PC-3 (cell line): ENCODE measurements at places on chromosomes 3 and 15. TPM values are rescaled to one million over a fixed set of nuclear protein-coding genes. Genes with fewer than 3 reads are reported as not detected.

DNA sequence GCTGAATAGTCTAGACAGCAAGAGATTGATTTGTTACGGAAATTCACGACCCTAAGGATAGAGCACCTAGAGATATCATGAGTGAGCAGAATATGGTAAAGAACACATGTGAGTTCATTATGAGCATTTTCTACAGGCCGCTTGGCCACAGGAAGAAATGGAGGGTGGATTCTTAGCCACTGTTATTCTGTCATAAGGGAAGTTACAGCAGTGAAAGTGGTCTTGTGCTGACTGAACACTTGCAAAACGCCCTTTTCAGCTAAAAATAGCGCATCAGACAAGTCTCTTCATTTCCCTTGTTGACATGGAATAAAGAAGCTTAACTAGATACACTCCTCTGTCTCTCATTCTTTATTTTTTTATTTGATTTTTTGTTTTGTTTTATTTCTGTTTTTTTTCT, 19.8 kb downstream of the DGKG start:
- DNase-seq: no peak

GRCh38 chr3:44885618-44886017, 11.2 kb downstream of the TGM4 start:
- peak; percentile 99 for DNase-seq

GRCh38 chr15:55700876-55701275, 42.1 kb downstream of the PRTG start:
- DNase-seq: no peak

DNA sequence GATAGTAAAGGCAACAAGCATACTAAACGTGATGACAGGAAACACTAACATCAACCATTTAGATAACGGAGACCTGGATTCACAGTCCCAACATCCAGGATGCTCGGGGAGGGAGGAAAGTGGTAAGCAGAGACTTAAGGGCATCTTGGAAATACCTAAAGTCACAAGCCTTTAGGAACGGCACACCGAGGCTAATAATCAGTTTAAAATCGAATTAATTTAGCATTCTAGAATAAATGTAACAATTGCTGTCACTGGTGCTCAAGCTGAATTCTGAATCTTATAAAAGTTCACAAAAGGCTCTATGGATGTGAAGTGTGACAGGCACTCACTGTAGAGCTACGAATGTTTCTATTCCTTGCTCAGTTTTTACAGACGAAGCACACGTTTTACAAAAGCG, 1.3 kb downstream of the CD47 start:
- DNase-seq: peak; percentile 29

- no peak for DNase-seq
Measured at GRCh38 chr3:159668461-159668860, 320.2 kb upstream of the IL12A start.

GRCh38 chr15:31320022-31320421, 6.6 kb upstream of the KLF13 start:
- no peak for DNase-seq

DNA sequence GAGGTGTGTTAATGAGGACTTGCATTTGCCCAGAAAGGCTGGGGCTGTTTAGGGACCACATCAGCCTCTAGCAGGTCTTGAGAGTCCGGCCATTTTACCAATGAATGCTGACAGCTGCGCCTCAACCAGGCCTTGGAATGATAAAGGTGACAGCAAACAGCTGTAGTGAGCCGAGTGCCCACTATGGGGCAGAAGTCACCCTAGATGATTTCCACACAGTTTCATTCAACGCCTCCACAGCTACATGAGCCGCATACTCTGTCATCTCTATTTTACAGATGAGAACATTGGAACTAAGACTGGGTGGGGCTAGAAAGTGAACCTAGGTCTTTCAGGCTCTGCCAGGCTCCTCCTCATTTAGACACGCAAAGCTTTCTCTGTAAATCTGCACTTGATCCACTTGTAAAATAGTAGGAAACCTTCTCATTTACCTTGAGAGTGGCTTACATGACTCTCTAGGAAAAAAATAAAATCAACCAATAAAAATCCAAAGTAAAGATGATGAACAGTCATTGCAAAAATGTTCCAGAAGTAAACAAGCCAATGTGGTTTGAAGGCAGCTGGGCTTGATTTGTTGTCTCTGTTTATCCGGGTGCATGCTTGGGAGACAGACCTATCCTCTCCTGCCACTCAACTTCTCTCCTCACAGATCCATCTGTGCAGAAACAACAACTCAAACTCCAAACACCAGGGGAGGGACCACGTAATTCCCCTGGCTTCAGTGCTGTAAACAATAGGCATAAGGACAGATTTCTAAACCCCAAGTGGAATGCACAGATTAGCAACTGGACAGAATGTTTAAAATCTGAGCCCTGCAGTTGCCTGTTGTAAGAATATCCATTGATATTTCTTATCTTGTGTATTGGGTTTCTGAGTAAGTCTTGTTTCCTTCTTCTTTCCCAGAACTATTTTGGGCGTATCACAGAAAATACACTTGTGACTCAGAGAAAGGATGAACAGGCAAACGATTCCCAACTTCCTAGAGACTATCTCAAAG, 31.5 kb upstream of the LDHAL6B start:
- peak; percentile 71 for DNase-seq

GRCh38 chr3:81998139-81998755, 236.8 kb upstream of the GBE1 start:
- no peak for DNase-seq

GRCh38 chr15:52529341-52529924, 753 bp upstream of the MYO5A start:
- no peak for DNase-seq

GRCh38 chr15:49864251-49864650, 243.4 kb downstream of the DTWD1 start:
- no peak for DNase-seq

GRCh38 chr3:112539825-112540650, 21.7 kb downstream of the ATG3 start:
- no peak for DNase-seq

DNA sequence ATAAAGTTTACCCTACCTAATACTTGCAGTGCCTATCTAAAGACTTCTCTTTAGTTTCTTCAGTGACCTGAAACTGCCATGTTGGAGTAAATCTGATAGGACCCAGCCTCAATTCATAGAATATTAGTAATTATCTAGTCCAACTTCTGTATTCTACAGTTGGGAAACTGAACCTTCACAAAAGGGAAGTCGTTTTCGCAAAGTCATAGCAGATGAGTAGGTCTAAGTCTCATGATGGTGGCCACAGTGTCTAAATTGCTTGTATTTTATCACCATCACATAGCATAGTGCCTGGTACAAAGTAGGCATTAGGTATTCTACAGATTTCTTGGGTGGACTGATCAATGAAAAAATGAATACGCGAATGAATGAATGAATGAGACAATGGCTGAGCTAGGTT, 8.4 kb downstream of the GMNC start:
- DNase-seq: no peak

- DNase-seq: no peak
Measured at GRCh38 chr3:75325716-75326115, 338.4 kb upstream of the FRG2C start.

- no peak for DNase-seq
Measured at GRCh38 chr3:72633534-72633933, 214.7 kb downstream of the SHQ1 start.

DNA sequence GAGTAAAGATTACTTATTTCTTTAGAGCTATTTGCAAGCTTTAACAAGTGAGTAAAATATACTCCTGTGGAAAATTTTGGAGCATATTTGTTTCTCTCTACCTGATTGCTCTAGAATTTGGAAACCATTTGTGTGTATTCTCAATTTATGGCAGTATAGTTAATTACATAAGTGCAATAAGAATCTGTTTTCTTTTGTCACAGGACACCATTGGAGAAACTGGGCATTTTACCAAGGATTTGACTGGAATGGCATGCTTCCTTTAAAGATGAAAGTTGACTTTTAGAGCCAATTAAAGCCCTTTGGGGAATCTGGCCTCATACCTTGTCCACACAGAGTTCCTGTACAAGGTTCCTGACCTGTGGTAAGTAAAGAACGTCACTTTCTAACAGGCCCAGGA, 38.4 kb downstream of the PAQR5 start:
- DNase-seq: peak; percentile 74

- no peak for DNase-seq
Measured at GRCh38 chr15:101068961-101069653, 149.9 kb downstream of the LRRK1 start.

DNA sequence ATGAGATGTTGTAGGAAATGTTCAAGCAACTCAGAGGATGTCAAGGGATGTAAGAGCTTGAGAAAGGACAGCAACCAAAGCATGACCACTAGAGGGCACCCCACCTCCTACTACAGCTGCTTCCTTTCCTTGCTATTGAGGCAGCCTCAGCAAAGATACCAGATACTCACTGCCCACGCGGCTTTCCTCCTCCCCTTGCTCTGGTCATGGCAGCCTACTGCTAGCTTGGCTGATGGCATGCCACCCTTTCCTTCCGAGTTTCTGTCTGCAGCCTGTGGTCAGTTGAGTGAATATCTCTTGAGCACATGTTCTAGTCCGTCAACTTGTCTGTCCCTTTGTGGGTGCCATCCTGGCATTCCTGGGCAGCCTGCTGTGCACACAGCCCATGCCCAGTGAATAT, 4.4 kb upstream of the CXCR6 start:
- DNase-seq: peak; percentile 89

GRCh38 chr3:85210540-85210939, 251.8 kb downstream of the CADM2 start:
- DNase-seq: no peak

GRCh38 chr15:64156652-64157331, 5.3 kb downstream of the SNX22 start:
- DNase-seq: no peak

DNA sequence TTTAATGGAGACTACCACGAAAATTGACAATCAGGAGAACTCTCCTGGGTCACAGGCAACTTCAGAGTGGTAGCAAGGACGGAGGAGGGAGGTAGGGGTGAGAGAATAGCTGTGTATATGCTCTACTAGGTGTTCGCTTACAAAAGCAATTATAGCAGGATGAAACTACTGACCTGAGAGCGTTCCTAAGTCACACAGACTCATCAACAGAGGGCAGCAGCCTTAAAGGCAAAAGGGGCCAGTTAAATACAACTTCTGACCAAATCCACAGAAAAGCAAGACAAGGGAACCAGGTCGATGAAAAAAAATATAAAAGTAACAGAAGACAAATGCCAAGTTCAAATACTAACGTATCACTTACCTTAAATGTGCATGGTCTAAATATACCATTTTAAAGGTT, 894.6 kb downstream of the PLOD2 start:
- DNase-seq: peak; percentile 6

- no peak for DNase-seq
Measured at GRCh38 chr3:54294214-54294613, 171.9 kb downstream of the CACNA2D3 start.

GRCh38 chr15:66760968-66761725, 59.1 kb downstream of the SMAD6 start:
- no peak for DNase-seq

DNA sequence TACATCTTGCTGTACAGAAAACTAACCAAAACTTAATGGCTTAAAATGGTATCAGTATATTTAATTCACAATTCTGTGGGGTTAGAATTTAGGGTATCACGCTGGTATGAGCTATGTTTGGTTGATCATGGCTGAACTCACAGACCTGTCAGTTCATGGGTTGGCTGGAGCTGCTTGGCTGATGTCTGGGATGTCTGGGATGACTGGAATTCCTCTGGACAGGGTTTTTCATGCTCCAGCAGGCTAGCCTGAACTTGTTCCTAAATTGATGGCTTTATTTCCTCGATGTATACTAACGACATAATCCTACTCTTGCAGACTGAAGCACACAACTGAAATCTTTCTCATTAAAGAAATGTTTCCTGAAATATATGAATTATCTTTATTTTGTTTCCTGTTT, 338.9 kb upstream of the GBE1 start:
- DNase-seq: no peak

DNA sequence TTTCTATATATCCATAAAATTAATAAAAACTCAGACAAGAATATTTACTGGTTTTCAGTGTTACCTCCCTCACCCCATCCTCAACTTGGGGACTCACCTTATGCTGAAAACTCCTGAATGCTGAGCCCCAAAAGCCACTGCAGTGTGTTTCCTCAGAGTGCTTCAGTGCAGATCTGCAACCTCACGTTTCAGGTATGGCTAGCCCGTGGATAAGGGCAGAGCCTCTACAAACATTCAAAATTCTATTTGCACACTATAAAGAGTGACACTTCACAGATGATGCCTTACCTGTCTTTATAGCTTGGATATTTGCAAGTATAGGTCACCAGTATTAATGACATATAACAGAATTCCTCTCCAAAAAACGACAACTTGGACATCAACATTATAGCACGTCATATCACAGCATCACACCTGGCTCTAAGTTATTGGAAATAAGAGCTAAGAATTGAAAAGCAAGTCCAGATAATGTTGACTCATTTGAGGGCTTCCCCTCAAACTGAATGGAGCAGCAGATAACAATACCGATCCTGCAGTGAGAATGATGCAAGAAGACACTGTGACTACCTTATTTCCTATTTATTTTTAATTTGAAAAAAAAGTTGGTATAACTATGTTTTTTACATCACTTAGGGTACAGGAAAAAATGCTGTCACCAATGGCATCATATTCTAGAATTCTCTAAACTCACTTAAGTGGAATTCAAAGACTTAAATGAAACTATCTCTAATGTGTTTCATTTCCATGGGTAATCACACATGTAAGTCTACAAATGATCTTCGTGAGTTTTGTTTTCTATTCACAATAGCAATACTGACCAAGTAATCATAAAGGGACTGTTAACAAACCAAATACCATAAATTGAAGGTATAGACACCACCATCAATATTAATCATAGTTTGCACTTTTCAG, 40.7 kb upstream of the RSL24D1 start:
- DNase-seq: no peak

GRCh38 chr3:48432411-48433371, 2.8 kb upstream of the PLXNB1 start:
- DNase-seq: no peak

DNA sequence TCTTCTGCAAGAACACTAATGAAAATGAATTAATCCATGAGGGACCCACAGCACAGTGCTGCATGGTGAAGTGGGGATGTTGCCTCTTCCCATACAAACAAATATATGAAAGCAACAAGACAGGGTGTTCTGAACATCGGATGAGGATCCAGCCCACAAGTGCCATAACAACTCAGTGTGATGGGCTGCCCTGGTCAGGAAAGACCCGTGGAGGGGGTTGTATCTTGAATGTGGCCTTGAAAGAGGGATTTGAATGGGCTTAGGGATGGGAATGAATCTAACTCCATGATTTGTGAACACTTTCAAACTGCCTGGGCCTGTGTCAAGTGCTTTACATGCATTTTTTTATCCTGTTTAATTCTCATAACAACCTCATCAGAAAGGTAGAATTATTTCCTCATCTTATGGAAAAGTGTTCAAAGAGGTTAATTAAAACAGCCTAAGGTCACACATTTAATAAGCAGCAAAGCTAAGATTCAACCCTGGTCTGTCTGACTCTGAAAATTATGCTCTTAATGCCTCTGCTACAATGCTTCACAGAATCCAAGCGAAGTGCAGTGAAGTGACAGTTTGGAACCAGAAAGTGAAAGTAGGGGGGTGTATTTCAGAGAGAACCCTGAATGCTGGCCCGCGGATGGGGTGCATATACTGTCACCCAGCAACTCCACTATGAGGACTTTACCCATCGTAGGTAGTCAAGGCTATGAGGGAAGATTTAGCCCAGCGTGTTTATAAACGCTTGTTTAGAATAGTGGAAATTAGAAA, 65.6 kb upstream of the HEG1 start:
- no peak for DNase-seq

The STRIT1 gene
- total RNA-seq: not detected in 2 replicates

The IP6K1 gene
- total RNA-seq: 50.3 and 51.0 TPM in 2 replicates

The PCLAF gene
- 34.7 and 52.4 TPM in 2 replicates for total RNA-seq

The NGLY1 gene
- 47.7 and 49.4 TPM in 2 replicates for total RNA-seq

The LSG1 gene
- total RNA-seq: 83.8 and 102 TPM in 2 replicates

The FBXL22 gene
- 0.46 and 2.0 TPM in 2 replicates for total RNA-seq

The SCN5A gene
- 0.06 TPM in 1 of 2 replicates, not detected in the other for total RNA-seq
